A673 (cell line): ENCODE measurements at places on chromosomes 13 and 19.
A peak's percentile ranks its signal among the peaks of the same experiment; 100 is the strongest.

- DNase-seq, result no peak
Measured at GRCh38 chr19:55368701-55369563, 1.3 kb downstream of the IL11 start.

GRCh38 chr13:109500146-109500773 is 286.1 kb downstream of the IRS2 start:
- peak; percentile 24 for DNase-seq

GRCh38 chr13:64276232-64276631 is 2860.6 kb upstream of the PCDH20 start:
- DNase-seq, result no peak

- peak; percentile 62 for DNase-seq
Measured at GRCh38 chr19:756236-756635, 5.3 kb downstream of the MISP start.

DNA sequence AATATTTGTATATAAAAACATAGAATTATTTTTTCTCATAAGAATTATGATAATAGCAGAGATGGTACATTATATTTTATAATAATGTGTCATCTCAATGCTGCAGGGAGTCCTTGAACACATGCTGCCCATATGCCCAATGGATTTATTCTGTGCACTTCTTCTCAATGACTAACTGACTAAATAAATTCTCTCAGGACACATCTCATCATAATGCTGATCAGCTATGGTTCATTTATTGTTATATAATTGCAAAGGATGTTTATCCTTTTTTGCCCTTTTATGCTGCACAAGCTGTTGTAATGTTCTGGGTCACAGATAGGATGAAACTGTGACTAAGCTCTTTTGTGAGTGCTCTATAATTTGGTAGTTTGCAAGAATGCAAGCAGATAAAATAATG is 1273.3 kb upstream of the ATXN8OS start:
- no peak for DNase-seq

GRCh38 chr13:77975358-77976042 is 56.9 kb upstream of the EDNRB start:
- no peak for DNase-seq

- no peak for DNase-seq
Measured at GRCh38 chr19:5204212-5204611, 136.4 kb downstream of the PTPRS start.

- peak; percentile 99 for DNase-seq
Measured at GRCh38 chr13:100235311-100235901, 146.5 kb downstream of the PCCA start.

- no peak for DNase-seq
Measured at GRCh38 chr13:110244071-110244830, 62.7 kb downstream of the COL4A1 start.

GRCh38 chr19:51743405-51743804 is 8.3 kb downstream of the FPR1 start:
- DNase-seq, result no peak

- no peak for DNase-seq
Measured at GRCh38 chr13:113369189-113369588, 5.3 kb upstream of the GRTP1 start.

- no peak for DNase-seq
Measured at GRCh38 chr19:46544651-46545050, 49.0 kb upstream of the PNMA8B start.

DNA sequence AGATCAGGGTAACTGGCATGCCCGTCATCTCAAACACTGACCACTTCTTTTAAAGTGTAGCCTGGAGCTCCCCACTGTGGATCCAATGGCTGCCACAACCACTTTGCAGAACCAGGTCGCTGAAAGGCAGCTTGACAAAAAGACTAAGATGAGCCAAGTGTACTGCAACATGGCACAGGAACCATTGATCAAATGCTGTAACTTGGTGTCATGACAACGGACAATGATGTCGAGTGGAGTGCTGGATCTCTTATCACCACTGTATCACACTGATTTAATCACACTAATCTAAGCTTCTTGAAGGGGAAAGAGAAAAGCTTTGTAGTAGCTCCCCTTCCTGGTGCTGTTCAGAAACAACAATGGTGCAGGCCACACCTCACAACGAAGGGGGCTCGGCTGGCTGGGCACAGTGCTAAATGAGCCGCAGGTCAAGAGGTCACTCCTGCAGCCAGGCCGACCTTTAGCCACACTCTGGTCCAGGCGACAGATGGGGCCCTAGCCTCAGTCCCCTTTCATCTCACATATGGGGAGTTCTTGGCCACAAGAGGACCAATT is 2.2 kb upstream of the TNFRSF19 start:
- DNase-seq, result no peak

GRCh38 chr13:75153386-75153785 is 328.6 kb downstream of the TBC1D4 start:
- DNase-seq, result no peak

GRCh38 chr13:27038323-27038722 is 133.3 kb downstream of the USP12 start:
- DNase-seq, result no peak

DNA sequence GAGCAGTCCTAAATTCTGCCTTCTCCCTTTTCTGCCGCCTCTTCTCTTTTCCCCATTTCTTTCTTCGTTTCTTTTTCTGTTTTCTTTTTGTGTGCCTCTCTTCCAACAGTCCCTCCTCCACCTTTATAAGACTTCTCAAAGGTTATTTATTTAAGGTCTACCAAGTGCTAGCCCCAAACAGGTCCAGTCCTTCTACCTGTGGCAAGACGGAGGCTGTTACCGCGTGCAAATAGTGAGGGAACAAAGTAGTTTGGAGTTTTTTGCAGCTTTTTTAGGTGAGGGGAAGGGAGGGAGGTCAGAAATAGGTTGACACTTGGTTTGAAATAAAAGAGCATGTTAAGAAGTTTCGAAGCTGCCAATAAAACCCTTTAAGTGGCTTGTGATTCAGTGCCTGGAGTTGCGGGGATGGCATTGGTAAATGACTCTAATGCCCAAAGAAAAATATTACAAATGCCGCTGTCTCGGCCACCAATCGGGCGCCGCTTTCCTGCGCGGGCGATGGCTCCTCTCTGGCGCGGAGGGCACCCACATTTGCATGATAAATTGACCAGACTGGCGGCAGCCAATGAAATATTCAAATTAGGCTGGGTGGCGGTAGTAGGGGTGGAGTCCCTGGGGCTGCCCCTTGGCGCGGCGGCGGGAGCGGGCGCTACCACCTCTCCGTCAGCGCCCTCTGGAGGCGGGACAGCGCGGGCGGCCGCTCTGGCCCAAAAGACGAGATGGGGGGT is 7.5 kb upstream of the TSHZ3 start:
- no peak for DNase-seq

- no peak for DNase-seq
Measured at GRCh38 chr19:1861599-1862031, 1.8 kb downstream of the KLF16 start.

- no peak for DNase-seq
Measured at GRCh38 chr19:35195830-35196229, 32.7 kb downstream of the FAM187B start.

- no peak for DNase-seq
Measured at GRCh38 chr19:45468803-45469131, 971 bp downstream of the FOSB start.

GRCh38 chr19:23070353-23071146 is 46.3 kb upstream of the ZNF730 start:
- DNase-seq, result peak; percentile 14

DNA sequence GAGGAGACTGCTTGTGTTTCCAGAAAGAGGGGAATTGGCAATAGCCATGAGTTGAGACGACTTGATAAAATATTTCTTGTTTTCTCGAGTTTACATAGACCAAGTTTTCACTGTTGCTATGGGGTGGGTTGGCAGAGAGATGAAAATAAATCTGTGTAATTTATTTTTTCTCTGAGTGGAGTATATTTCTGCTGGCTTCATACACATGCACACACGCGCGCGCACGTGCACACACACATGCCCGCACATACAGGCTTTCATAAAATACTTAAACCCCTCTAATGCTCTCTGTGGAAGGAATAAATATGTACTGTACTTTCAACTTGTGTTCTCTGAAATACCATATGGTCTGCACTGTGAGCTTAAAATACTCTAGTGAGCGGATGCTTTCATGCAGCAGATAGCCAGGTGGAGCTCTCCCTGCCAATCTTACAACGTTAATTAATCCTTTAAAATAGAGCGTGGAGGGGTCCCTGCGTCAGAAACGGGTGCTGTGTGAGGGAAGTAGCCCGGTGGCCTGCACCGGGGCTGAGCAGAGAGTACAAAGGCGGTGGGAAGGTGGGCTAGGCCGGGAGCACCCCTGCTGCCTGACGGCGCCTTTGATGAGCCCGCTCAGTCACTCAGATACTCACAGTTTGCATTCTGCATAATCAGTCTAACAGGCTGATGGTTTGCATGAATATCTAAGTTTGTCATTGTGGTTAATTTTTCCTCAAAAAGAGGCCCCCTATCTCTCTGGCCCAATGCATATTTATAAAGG is 44.1 kb downstream of the CCNE1 start:
- no peak for DNase-seq

DNA sequence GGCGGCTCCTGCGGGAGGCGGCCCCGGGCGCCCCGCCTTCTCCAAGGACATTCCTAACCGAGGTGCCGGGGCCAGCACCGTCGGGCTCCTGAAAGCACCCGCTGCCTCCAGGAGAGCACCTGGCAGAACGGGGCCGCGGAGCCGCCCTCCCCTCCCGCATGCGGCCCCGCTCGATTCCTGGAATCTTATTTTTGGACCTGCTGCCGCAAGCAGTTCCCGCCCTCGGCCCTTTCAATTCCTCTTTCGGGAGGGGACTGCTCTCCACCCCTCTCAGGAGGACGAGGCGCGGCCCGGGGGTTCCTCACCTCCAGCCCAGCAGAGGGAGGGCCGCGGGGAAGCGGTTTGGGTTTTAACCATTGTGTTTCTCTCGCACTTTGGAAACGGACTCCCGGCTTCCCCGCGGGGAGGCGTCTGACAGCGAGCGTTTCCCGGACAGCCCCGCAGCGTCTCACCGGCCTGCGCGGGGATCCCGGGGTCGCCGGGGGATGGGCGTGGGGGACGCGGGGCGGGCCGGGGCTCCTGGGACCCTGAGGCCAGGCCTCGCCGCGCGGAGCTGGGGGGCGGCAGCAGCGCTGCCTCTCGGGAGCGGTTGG is 849 bp downstream of the GAS6 start:
- no peak for DNase-seq

DNA sequence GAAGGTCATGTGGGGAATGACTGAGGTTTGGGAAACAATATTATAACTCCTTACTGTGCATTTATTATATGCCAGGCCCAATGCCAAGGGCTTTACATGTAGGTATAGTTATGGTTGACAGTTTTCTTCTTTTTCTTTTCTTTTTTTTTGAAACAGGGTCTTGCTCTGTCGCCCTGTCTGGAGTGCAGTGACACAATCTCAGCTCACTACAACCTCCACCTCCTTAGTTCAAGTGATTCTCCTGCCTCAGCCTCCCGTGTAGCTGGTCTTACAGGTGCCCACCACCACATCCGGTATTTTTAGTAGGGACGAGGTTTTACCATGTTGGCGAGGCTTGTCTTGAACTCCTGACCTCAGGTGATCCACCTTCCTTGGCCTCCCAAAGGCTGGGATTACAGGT is 13.8 kb downstream of the RTN2 start:
- no peak for DNase-seq

GRCh38 chr19:46351241-46352041 is 4.6 kb downstream of the PPP5C start:
- peak; percentile 38 for DNase-seq

- DNase-seq, result peak; percentile 95
Measured at GRCh38 chr19:11339254-11340098, at the start of gene RAB3D. TSS of gene RAB3D (minus strand) at chr19:11339657. CDS start at chr19:11337399, 2,258 bp downstream.

DNA sequence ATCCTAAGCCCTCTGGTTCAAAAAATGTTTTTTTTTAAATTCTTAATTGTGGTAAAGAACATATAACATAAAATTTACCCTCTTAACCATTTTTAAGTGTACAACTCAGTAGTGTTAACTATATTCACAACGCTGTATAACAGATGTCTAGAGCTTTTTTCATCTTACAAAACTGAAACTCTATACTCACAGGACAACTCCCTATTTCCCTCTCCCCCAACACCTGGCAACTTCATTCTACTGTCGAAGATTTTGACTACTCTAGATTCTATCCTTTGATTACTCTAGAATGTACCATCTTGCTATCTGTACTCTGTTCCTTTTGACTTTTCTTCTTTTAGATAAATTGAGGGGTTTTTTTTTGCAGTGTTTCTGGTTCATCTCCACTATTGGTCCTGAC is 200.4 kb downstream of the KLF12 start:
- DNase-seq, result no peak
